ENCODE measurements at places on chromosomes 1 and 21. TPM values are rescaled to one million over a fixed set of nuclear protein-coding genes. Genes with fewer than 3 reads are reported as not detected.

Gene LRRN2
- 16.9 TPM for total RNA-seq

Gene LRRC71
- total RNA-seq, result 0.24 TPM

Gene ANKRD34A
- total RNA-seq, result 0.15 TPM

Gene TNFAIP8L2
- total RNA-seq, result not detected

Gene TSPAN1
- 3.6 TPM for total RNA-seq

Gene FOXD2
- total RNA-seq, result 0.54 TPM

Gene FCMR
- total RNA-seq, result 4.8 TPM

Gene A3GALT2
- not detected for total RNA-seq

Gene SPATA1
- 0.75 TPM for total RNA-seq

Gene KRTAP7-1
- not detected for total RNA-seq

Gene RC3H1
- 7.7 TPM for total RNA-seq

Gene ATF3
- 28.6 TPM for total RNA-seq

Gene TXLNA
- total RNA-seq, result 30.0 TPM

Gene ASTN1
- not detected for total RNA-seq

Gene DIO1
- not detected for total RNA-seq

Gene LEFTY1
- 0.50 TPM for total RNA-seq

Gene GPR52
- total RNA-seq, result not detected

Gene FCAMR
- not detected for total RNA-seq

Gene CACNA1S
- not detected for total RNA-seq

Gene S100A12
- not detected for total RNA-seq

Gene EXO1
- 24.7 TPM for total RNA-seq

Gene ARHGEF16
- total RNA-seq, result 6.0 TPM

Gene PWP2
- 3.7 TPM for total RNA-seq

Gene CCDC30
- total RNA-seq, result 1.2 TPM

Gene PHGDH
- 84.3 TPM for total RNA-seq

Gene SPRR5
- total RNA-seq, result not detected

Gene RPRD2
- 13.1 TPM for total RNA-seq

Gene PIK3C2B
- total RNA-seq, result 9.2 TPM

Gene NLRP3
- not detected for total RNA-seq

Gene TGFB2
- 14.4 TPM for total RNA-seq

Gene GABRD
- total RNA-seq, result 0.19 TPM

Gene RORC
- not detected for total RNA-seq

Gene PLEKHN1
- total RNA-seq, result 4.2 TPM

Gene CDA
- total RNA-seq, result 35.1 TPM

Gene CFHR5
- total RNA-seq, result not detected

Gene CAPN2
- total RNA-seq, result 425 TPM

Gene RAB42
- 2.2 TPM for total RNA-seq

Gene ACOT11
- total RNA-seq, result 2.2 TPM

Gene FCGR1A
- not detected for total RNA-seq

Gene ACOT7
- 91.8 TPM for total RNA-seq

Gene GBP2
- total RNA-seq, result 0.98 TPM

Gene CYP4Z1
- not detected for total RNA-seq

Gene B3GALT2
- total RNA-seq, result not detected
